ENCODE measurements at places on chromosomes 2 and 18.

- no peak for DNase-seq
- H3K36me3 ChIP-seq = no peaks in the 10 kb centered on the region
- no peak overlapping the region for H3K4me3 ChIP-seq
- no peak overlapping the region for H3K27ac ChIP-seq
- H3K27me3 ChIP-seq = no peaks in the 10 kb centered on the region
- H3K4me1 ChIP-seq = no peaks in the 10 kb centered on the region
Observed at GRCh38 chr2:167749660-167750059, 497.7 kb downstream of the STK39 start.

GRCh38 chr2:11862049-11862448 lies 115.6 kb downstream of the LPIN1 start:
- no peak for DNase-seq
- no peaks in the 10 kb centered on the region for H3K27me3 ChIP-seq
- no peak overlapping the region for H3K27ac ChIP-seq

GRCh38 chr2:207993151-207993763 lies 32.1 kb downstream of the PLEKHM3 start:
- no peaks in the 10 kb centered on the region for H3K27me3 ChIP-seq
- H3K36me3 ChIP-seq = no peaks in the 10 kb centered on the region

GRCh38 chr2:98771721-98772524 lies 41.0 kb upstream of the MGAT4A start:
- no peak overlapping the region for H3K4me3 ChIP-seq
- H3K4me1 ChIP-seq = peaks cover 23% of the 10 kb centered on the region
- no peaks in the 10 kb centered on the region for H3K36me3 ChIP-seq
- H3K27ac ChIP-seq = no peak overlapping the region
- no peaks in the 10 kb centered on the region for H3K27me3 ChIP-seq

All from Caco-2 (cell line).